Eye (tissue), 1 donor: ENCODE measurements at places on chromosomes 1 and 21.

- DNase-seq: peak; percentile 77
Observed at GRCh38 chr1:109891930-109892329, 18.7 kb upstream of the CSF1 start.

DNA sequence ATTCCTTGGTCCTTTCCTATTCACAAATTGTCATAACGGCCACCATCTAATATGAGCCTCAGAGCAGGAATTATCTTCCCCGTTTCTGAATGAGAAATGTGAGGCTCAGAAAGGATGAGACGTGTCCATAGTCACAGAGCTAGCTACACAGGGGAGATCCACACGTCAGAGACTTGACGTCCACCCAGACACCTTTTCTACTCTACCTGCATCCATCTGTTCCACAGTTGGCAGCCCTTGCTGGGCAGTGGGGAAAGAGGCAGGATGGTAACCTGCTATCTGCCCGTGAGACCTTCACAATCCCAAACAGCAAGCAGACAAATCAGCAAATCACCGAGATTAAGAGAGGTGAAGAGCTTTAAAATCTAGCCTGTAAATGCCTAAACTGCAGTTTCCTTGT, 8.4 kb downstream of the RIMS3 start:
- DNase-seq: no peak

DNA sequence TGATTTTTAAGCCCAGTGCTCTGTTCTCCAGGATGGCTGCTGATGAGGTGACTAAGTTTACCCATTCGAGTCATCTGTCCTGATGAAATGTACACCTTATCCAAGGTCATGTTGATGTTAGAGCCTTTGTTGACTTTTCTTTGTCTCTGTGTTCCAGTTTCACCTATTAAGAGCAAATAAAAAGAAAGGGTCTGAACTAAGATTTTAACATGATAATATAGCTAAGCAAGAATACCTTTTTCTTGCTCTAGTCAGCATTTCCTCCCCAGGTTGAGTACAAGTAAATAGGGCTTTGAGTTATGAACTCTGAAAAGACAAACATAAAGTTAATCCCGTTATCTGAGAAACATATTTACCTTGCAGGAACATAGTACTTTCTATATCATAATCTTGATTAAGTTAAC, 52.1 kb upstream of the GPR88 start:
- no peak for DNase-seq

GRCh38 chr1:190353538-190354101, 124.0 kb downstream of the BRINP3 start:
- DNase-seq: no peak

- DNase-seq: no peak
Observed at GRCh38 chr1:25443030-25443699, 12.5 kb downstream of the MACO1 start.

GRCh38 chr21:37219761-37220432, 47.2 kb downstream of the VPS26C start:
- DNase-seq: peak; percentile 9

GRCh38 chr1:171245458-171246064, 2.7 kb upstream of the FMO1 start:
- DNase-seq: peak; percentile 46

DNA sequence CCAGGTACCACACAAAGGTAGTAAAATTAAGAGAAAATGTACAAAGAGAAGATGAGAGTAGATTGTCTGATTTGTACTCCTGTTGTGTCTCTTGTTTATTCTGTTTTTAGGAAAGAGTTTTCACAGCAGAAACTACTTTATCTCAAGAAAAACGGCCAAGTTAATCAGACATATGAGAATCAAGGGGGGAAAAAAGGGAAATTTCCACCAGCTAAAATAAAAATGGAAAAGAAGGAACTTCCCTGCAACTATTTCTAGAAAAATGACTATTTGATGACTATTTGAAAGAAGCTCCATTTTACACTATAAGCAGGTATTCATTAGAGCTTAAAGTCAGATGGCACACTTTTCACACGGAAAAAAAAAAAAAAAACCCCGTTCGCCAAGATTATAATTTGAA, 56.5 kb downstream of the EPRS1 start:
- no peak for DNase-seq

DNA sequence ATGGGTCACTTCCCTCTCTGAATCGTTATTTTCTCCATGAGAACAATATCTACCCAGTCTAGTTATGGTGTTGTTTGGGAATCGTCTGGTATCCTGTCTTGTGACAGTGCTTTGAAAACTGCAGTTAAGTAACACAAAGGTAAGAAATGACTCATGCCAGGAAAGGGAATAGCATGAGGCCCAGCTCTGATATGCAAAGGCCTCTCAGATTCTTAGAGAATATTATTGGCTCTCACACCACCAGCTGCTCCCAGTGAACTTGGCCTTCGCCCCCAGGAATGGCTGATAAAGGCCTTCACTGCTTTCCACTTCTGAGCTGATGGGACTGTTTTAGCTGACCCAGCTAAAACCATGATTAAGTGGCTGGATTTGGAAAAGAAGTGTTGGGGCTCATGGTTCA, 27.1 kb downstream of the NEK2 start:
- no peak for DNase-seq

DNA sequence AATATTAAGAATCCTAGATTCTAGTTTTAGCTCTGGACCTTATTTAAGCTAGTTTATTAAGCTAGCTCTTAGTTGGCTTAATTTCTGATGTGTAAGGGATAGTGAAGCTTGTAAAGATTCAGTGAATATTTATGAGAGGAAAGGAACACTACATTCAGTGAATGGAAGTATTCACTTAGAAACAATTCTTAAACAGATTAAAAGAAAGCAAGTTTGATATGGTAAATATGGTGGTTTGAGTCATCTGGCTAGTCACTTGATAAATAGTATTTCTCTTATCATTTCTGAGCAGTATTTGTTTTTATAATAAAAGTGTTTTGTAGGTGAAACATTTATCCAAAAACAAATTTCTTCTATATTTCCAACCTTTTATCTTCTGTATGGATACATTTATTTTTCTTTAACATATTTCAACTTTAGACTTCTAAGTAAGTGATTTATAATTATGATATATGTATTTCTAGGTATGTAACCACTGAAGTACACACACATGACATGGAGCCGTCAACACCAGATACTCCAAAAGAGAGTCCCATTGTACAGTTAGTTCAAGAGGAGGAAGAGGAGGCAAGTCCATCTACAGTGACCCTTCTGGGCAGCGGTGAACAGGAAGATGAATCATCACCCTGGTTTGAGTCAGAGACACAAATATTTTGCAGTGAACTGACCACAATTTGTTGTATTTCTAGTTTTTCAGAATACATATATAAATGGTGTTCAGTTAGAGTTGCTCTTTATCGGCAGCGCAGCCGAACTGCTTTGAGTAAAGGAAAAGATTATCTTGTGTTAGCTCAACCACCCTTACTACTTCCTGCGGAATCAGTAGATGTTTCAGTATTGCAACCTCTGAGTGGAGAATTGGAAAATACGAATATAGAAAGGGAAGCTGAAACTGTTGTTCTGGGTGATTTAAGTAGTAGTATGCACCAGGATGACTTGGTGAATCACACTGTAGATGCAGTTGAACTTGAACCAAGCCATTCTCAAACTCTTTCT, 55.6 kb downstream of the SUCO start:
- DNase-seq: no peak

DNA sequence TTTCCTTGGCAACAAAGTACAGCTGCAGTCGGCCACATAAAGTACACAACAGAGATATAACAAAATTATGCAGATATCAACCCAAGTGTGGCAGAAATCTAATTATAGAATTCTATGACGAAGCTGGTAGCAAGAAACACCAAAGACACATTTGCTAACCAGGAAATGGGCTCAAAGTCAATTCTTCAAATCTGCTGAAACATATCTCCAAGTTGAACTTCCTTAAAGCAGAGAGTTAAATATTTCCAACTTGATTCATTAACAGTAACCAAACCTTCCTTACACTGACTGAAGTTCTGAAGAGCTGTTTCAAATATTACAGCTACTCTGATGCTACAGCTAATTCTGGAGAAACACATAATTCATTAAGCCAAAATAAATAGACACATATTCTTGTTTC, 67.6 kb upstream of the SDC3 start:
- DNase-seq: no peak

DNA sequence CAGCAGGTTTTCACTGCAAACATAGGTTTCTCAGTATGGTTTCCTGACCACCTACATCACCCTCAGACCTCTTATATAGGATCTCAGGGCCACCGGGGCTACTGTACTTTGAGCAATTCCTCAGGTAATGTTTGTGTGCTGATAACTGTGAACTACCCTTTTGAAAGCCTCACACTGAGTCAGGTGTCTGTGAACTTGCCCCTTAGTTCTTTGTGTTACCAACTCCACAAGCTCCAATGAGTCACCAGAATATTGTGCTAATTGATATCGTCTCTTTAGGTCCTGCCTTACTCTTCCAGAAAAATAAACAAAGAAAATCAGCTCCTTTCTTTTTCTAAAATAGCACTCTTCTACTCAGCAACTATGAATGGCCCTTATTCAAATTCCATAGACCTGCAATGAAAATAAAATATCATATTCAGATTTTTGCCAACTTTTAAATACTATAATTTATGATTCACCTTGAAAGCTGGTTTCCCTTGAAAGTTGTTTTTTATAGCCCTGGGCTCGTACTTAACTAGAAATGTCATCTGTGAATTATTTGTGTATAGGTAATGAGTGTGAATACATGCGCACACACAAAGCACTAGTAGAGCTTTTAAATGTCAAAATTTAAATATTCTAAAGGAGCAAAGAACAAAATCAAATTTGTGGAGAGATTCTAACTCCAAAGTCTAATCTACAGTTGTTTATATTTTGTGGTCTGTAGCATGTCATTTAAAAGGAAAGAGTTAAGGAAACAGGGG, 88.1 kb upstream of the WARS2 start:
- no peak for DNase-seq

DNA sequence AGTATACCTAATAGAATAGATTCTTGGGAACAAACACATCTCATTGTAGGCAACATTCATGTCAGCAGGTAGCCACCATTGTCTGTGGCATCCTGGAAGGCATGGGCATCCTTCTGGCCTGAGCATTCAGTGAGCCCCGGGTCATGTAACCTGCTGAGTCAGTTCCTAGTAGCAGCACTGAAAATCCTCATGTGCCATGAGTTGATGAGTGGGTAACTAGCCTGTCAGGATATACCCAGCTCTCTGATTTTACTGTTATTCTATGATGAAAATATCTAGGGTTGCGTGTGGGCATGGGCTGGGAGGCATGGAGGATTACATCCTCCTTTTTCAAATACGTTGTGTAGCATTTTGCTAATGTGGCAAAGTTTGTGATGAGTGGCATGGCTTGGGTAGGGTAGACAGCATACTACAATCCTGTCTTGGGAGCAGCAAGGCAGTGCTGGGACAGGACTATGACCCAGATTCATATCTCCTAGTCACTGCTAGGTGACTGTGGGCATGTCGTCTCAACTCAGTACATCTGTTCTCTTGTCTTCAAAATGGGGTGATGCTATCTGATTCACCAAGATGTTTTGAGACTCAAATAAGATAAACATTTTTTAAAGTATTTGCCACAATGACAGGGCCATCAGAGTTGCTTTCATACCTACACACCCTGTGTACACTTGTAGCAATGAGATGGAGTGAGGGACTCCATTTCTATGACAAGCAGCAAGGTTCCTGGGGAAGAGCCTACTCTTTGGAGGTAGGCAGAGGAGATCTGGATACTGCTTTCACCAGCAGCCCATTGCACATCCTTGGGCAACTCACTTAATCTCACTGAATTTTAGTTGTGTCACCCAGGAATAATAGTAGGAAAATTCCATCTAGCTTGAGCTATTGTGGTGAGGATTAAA, 62.5 kb downstream of the CD58 start:
- DNase-seq: no peak

- no peak for DNase-seq
Observed at GRCh38 chr1:202811296-202812175, 782 bp downstream of the PCAT6 start.

DNA sequence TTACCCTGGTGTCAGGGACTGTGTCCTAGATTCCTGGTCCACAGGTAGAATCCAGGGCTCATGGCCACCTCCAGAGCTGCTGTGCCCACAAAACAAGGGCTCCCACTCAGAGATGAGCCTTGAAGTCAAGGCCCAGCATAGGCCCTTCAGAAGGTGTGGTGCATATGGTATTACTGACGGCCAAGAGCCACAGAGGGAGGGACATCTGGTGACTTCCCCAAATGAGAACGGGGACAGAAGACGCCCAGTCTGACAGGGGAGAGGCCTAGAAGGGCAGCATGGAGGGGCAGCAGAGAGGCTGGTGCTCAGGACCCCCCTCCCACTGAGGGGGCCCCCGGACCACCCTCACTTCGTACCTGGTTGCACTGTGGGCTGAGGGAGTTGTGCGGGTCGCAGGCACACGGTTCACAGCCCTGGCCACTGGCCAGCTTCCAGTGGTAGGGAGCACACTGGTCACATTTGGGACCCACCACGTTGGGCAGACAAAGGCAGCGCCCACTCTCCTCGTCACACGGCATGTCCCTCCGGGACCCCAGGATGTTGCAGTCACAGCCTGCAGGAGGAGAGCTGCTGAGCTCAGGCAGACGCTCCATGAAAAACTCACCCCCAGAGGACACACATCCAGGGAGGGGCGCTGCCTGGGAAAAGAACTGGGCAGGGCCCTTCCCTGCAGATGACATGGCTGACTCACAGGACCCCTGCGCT, 25.0 kb downstream of the LAMB3 start:
- DNase-seq: no peak

DNA sequence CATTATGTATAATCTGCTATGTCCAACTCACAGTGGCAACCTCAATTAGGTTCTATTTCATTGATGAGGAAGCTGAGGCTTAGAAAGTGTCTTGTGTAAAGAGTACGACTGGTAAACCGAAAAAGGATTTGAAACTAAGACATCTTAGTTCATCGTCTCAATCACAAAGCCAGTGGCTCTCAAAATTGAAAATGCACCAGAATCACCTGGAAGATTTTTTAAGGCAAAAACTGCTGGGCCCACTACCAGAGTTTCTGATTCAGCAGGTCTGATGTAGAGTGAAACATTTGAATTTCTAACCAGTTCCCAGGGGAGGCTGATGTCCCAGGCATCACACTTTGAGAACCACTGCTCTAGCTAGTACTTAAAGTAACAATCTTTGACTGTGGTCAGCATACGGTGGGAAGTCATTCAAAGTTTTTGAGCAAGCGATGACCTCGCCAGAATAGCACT, 5.2 kb upstream of the LRRC53 start:
- no peak for DNase-seq

DNA sequence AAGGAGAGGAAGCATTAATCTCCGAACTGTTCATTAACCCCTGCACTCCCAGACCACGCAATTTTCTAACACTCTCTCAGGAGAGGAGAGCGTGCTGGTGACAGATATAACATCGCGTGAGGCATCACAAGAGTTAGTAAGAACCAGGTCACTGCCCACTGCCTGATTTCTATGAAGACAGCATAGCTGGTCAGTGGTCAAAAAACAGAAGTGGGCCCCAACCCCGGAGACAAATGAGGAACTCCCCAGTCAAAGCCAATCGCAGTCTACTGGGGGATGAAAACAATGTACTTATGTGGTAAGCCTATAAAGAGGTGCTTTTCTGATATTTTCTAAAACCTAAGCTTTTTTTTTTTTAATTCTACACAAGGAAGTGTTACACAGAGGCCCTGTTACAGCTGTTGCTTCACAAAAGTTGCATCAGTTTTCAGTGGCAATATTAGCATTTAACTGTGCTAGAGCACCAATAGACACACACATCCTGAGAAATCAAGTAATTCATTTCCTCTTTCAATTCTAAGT, 231.8 kb upstream of the IRF2BP2 start:
- no peak for DNase-seq

- no peak for DNase-seq
Observed at GRCh38 chr1:235331401-235331800, 3.0 kb downstream of the GGPS1 start.

GRCh38 chr1:8538502-8538901, 220.6 kb downstream of the SLC45A1 start:
- DNase-seq: no peak
